ENCODE measurements at places on chromosomes 6 and 20.

DNA sequence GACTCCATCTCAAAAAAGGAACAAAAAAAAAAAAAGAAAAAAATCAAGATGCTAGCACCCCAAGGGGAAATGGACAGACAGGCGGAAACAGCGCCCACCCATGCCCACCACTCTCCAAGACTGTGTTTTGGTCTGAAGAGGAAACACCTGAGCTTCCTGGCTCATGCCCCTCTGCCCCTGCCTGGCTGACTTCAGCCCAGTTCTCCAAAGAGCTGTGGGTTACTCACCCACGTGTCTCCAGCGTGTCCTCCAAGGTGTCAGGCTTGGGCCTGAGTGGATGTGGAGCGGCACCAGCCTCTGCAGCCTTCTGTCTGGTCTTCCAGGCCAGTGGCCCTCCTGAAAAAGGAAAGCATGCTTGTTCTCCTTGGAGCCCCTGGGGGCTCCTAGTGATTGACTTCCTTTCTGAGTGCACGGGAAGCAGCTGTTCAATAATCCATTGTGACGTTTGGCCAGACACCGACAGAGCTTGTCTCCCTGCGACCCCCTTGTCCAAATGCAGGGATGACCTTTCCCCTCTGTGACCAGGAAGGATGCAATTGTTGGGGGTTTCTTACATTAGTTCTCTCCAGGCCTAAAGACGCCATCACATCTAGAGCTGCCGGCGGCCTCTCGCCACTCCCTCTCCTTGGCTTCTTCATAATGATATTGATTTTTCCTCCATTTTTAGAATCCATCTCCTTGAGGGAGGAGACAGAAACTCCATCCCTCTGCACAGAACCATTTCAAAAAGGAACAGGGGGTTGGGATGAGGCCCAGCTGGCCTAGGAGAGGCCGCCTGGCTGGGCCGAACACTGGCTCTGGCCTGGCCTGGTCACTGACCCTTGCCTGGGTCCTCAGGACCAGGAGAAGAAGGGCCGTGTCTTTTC is 58.4 kb downstream of the ADNP start:
- peak; percentile 29 for DNase-seq

GRCh38 chr20:57573242-57573641 is 12.3 kb downstream of the PCK1 start:
- DNase-seq: peak; percentile 82

- no peak for DNase-seq
Observed at GRCh38 chr6:14831937-14832336, 413.9 kb upstream of the JARID2 start.

DNA sequence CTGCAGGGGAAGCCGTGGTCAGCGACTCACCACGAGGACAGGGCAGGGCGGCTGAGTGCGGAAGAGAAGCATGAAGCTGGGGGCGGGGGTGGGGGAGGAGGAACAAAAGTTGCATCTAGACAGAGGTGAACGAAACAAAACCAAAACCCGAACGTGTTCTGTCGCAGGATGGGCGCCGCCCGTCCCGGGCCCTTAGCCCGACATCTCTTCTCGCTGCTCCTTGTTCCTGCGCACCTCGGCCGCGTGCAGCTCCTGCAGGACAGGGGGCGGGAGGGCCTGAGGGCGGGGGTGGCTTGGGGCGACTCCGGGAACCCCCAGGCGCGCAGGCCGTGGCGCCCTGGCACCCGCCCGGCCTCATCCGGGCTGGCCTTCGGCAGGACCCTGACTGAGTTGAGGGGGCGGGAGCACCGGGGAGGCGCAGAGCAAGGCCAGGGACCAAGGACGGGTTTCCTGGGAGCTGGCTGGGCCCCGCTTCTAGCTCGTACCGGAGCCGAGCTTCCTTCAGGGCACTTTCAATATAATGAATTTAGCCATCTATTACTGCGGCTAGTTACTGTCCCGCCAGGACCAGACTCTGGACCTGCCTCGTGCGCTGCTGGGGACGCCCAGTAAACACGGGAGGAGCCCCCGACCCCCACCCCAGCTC is 12.0 kb downstream of the STMN3 start:
- DNase-seq: no peak

- DNase-seq: peak; percentile 1
Observed at GRCh38 chr6:71383901-71384489, 95.4 kb downstream of the OGFRL1 start.

DNA sequence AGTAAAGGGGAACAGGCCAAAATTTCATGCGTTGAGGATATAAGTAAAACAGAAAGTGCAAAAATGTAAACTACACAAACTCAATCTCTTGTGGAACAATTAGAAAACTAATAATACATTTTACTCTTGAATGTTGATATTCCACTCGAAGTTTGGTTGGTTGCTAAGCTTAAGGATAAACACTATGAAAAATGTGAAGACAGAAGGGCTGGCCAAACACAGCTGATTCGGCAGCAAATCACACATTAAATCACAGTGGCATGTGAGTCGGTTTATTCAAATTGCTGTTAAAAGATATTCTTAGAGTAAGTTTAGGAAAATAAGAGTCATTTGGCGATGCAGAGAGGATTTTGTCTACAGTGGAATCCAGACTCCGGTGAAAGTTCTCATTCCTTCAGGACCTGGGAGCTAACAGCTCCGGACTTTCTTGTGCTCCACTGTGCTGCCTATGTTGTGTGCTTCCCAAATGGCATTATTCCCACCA is 1.4 kb upstream of the EPM2A start:
- DNase-seq: no peak

DNA sequence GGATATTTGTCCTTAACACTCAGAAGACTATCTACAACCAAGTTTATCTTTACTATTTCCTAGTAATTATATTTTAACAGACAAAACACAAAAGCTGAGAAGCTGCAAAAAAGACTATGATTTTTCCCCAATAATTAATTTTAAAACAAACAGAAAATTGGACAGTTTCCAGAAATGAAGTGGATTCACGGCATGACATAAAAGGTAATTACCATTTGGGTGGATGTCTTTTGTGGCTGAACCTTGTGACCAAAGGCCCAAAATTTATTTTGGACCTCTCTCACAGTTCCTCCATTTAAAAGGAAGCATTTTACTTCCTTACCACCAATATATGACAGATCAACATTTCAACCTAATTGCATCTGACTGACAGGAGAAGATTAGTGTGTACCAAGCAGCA is 90.2 kb downstream of the GMDS start:
- no peak for DNase-seq

GRCh38 chr6:106518748-106519147 is 110.5 kb downstream of the RTN4IP1 start:
- no peak for DNase-seq

DNA sequence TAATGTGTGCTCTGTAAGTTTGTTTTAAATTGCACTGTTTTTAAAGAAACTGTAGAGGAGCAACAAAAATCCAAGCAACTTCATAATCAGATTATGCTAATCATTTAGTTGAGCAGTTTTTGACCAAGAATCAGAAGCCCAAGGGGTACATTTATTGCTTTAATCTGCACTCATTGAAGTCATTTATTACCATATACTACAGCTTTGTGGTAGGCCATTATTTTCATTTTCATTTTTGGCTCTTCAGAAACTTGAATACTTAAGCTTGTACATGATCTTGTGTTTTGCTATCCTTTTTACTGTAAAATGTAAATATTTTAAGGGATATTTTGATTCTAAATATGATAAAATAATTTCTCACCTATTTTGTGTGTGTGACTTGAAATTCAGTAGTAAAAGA is 78.5 kb downstream of the PHF3 start:
- no peak for DNase-seq

- no peak for DNase-seq
Observed at GRCh38 chr6:58419321-58419720, 1101.9 kb downstream of the PRIM2 start.

DNA sequence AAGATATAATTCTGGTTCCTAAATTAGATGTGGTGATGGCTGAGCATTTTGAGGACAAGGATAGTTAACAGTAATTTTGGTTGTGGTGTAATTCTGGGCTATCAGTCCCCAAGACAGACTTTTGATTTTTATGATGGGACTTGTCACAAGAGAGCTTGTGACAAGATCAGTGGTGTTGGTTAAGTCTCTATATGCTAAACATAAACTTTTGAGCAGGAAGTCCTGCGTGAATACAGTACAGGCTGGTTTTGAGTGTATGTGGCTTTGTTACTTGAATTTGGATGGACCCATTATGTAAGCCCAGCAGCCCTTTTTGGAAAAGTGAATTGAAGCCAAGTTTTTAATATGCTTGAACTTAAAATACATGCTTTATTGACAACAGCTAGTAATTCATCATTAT is 38.9 kb downstream of the HECA start:
- no peak for DNase-seq

- peak; percentile 59 for DNase-seq
Observed at GRCh38 chr6:26183237-26183580, 96.0 kb downstream of the HFE start.

DNA sequence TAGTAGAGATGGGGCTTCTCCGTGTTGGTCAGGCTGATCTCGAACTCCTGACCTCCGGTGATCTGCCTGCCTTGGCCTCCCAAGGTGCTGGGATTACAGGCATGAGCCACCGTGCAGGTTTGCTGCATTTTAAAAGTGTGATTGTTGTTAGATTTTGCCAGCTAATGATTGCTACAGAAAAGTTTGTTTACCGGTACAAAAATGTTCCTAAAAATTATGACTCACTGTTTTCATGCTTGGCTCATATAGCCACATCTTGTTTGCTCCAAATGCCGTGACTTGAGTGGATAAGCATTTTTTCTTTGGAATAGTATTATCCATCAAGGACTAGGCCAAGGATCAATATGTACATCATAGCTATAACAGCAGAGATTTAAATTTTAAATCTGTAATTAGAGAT is 24.3 kb downstream of the LRRN4 start:
- no peak for DNase-seq

DNA sequence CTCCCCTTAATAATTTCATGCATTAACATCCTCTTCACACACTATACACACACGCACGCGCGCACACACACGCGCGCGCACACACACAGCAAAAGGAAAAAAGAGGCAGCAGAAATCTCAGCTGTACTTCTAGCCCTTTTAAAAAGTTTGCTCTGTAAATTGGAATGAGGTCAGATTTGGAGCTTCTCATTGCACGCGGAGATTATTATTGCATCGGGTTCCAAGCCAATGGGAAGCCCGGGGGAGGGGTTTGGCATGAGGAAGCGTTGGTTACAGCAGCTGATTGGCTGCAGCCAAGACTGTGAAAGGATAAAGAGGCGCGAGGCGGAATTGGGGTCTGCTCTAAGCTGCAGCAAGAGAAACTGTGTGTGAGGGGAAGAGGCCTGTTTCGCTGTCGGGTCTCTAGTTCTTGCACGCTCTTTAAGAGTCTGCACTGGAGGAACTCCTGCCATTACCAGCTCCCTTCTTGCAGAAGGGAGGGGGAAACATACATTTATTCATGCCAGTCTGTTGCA is at the start of gene SOX4:
SOX4 (plus strand) TSS at position 340 of the 515 bp plus-strand sequence. CDS start 784 bp downstream, outside the sequence.
- peak; percentile 95 for DNase-seq

DNA sequence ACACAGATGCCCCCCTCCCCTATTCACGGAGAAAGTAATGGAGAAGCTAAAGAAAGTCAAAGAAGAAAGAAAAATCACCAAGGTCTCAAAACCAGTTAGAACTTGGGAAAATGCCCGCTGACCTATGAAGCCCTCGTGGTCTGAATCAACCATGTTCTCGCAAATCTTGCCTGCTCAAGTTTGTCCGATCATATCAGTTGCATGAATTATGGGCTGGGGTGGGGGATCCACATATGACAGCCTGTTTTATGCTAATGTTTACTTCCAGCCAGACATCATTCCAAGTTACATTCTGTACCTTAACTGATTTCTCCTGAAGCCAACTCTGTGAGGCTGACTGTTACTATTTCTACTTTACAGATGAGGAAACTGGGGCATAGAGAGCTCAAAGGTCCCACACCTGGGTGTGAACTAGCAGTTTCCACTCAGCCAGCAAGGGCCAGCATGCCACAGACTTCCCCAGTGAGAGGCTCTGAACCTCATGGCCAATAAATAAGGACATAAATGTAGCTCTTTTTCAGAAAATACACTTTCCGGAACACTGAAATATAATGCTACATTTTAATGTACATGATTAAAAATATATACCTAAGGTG is 2.1 kb downstream of the RNASET2 start:
- no peak for DNase-seq

DNA sequence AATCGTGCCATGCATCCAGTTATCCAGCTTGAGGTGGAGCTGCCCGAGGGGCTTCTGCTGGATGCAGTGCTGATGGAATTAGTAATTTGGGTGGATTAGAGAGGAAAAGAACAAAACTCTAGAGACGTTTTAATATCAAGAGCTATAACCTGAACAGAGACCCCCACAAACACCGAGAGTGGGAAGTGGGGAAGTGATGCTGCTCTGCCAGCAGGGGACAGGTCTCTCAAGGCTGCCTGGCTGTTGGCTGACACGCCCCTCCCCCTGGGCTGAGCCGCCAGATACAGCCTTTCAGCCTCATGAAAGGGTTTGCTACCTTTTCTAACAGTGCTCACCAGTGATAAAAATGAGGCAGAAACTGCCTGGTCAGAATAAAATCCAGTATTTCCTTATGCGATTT is 9.6 kb downstream of the LEMD2 start:
- peak; percentile 88 for DNase-seq

- DNase-seq: no peak
Observed at GRCh38 chr6:11586117-11586516, 48.6 kb downstream of the TMEM170B start.

GRCh38 chr6:149950423-149950822 is 8.6 kb downstream of the ULBP2 start:
- no peak for DNase-seq

- DNase-seq: no peak
Observed at GRCh38 chr20:56872620-56873458, 243.7 kb downstream of the TFAP2C start.

DNA sequence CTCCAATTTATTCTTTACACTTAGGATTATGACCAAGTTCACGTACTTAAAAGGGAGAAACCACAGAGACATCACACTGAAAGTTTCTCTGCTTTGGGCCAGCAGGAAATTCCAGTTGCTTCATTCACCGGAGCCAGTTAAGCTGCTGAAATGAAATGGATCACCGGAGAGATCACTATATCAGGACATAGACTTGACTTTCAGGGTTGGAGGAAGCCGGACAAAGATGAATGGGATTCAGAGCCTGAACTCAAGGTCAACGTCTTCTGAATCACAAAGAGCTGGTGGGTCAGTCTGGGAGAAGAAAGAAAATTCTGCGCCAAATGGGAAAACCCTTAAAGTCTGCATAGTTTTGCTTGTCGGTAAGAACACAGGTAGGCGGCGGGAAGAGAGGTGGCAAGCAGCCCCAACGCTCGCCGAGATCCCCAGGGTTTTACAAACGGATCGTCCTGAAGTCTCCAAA is 81.9 kb upstream of the CCDC28A start:
- DNase-seq: peak; percentile 59

DNA sequence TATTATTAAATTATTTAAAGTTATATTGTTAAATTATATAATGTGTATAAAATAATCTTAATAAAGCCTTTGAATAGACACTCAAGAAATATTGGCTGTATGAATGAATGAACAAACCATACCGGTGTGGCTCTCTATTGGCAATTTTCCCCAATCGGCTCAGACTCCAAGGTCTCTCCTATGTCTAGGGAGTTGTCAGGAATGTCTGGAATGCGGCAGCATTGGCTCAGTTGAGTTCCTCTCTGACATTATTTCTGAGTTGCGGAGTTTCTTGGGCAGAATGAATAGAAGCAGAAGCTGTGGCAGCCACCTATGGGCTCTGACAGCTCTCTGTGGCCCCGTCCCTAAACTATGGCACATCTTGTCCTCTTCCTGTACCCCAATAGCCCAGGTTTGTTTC is 111.0 kb downstream of the SOBP start:
- no peak for DNase-seq

- no peak for DNase-seq
Observed at GRCh38 chr6:30759575-30760239, 15.4 kb upstream of the IER3 start.

- peak; percentile 93 for DNase-seq
Observed at GRCh38 chr6:29631860-29632731, 887 bp downstream of the GABBR1 start.
